NCI-H2029 treated with DMSO at 0.1 percent for 48 hours (cell line): ENCODE measurements at places on chromosomes 1 and 21.

DNA sequence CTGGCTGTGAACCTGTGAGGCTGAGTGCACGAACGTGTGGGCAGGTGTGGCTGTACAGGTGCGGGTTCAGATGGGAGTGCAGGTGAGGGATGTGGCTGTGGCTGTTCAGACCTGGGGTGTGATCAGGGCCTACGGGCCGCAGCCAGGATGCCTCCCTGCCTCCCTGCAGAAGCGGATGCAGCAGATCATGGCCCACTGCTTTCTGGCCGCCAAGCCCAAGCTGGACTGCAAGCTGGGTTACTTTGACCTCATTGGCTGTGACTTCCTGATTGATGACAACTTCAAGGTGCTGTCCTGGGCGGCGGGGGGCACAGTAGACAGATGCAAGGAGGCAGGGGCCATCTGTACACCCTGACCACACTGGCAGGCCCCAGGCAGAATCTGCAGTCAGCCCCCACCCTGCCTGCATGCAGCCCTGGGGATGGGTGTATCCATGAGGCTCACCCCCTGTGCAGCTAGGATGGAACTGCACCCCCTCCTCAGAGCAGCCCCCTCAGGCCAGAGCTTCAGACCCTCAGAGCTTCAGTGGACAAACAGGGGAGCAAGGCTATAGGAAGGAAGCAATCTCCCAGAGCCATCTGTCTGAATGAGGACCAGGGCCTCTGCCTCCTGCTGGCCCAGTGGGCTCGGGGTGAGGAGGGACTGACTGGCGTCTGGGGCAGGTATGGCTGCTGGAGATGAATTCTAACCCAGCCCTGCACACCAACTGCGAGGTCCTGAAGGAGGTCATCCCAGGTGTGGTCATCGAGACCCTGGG lies 9.8 kb downstream of the TNFRSF18 start:
- no peak for DNase-seq

DNA sequence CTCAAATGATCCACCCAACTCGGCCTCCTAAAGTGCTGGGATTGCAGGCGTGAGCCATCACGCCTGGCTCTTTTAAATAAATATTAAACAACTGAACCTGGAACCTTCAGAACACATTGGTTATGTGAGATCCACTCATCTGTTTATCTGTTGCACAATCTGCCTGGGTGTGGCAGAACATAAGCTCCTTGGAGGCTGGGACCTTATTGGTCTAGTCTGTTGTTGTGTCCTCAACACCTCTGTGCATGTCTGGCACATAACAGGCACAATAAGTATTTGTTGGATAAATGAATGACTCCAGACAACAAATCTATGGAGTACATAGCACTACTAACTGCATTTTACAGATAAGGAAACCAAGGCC lies 4.1 kb upstream of the NBL1 start:
- no peak for DNase-seq

DNA sequence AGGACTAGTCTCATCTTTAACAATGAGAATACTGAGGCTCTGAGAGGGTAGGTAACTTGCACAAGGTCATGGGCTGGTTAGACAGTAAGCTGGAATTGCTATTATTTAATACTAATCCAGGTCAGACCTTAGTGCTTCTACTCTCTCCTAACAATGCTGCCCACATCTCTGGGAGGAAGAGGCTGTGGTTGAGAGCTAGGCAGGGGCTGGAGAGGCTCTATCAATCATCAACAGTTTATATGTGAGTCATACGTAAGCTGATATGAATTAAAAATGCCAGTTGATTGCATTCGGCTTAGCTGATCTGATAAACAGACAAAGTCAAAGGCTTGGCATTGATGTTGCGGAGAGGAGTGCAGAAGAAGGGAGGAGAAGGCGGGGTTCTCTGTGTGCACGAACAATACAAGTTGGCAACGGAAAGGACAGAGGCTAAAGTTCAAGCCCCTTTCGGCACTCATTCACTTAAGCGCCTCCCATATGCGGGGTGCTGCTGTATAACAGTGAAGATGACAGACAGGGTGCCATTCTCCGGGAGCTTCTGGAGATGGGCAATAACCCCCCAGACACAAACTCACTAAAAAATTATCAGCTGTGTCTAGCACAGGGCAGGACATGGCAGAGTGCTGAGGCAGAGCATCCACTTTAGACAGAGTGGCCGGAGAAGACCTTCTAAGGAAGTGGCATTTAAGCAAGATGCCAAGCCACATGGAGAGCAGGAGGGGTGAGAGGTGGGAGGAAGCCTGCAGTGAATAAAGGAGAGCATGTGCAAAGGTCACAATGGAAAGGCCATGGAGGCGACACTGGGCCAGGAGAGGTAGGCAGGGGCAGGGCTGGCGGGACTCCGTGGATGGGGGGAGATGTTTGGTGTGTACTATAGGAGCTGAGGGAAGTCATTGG lies 195.2 kb downstream of the ZSCAN20 start:
- no peak for DNase-seq

DNA sequence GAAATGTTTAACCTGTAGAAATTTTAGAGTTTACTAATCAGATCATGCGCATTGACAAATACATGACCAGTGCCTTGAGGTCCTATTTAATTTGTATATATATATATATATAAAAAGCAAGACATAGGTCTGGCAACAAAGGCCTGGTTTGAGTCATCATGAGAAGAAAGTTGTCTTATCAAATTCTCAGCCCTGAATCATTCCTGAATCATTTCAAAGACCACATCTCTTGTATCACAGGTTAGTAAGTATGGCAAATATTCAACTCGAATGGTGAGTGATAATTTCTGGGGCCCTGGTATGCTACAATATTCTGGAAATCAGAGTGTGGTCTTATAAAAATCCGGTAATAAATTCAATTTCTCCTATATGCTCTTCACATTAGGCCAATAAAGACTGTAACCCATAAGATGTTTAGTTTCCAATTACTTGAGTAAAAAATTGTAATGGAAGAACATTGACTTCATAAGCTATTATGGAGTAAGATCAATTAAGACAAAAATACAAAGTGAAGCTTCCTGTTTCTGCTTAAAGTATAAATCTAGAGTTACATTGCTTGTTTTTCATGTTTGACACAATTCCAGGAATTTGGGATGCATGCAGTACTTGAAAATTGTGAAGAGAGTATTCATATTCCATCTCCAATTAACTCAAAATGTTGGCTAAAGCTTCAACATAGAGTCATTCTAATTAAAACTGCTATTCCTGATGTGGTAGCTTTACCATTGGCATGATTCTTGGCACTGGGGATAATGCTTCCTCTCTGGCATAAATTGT lies 309.4 kb downstream of the BRINP3 start:
- DNase-seq: no peak

DNA sequence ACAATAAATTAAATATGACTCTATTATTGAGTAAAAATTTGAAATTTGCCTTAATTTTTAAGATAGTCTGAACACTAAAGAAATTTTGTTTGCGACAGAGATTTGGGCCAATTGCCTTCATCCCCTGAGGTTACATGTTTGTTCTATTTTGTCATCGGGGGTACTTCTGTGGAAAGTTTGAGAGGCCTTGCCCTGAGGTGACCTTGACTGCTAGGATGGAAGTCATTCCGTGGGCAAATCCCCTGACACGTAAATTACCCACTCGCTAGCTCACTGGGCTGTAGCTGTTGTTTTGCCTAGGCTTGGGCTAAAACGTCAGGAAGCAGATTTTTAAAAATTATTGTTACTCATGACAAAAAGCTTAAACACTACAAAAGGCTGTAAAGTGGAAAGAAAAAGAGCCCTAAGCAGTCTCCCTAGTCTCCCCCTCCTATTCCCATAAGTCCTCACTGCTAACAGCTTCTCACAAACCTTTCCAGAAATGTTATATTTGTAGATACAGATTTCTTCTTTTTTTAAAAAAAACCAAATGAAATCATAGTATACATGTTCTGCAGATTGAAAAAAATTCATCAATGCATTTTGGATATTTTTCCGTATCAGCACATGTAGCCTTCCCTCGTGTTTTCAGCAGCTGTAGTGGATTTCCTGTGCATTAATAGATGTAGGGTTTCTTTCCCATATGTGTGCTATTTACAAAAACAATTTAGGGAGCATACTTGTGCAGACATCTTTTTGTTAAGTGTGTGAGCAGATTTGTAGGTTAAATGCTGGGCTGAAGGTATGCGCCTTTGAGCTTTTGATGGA lies 142.7 kb downstream of the MRPS6 start:
- no peak for DNase-seq

- no peak for DNase-seq
Observed at GRCh38 chr1:203839081-203839480, 22.3 kb upstream of the SNRPE start.

GRCh38 chr1:218400624-218401023 lies 55.5 kb downstream of the TGFB2 start:
- DNase-seq: no peak
